Activated naive CD4-positive, alpha-beta T cell treated with anti-CD3 and anti-CD28 coated beads, Interleukin-2, amount 50 U/mL, for 16 hours (primary cell): ENCODE measurements at places on chromosomes 7 and 10.

- DNase-seq = no peak
These were observed 38.5 kb downstream of the TCERG1L start for GRCh38 chr10:131272897-131273451.

- DNase-seq = no peak
These were observed 75.5 kb upstream of the CAPZA2 start for GRCh38 chr7:116786791-116787443.

GRCh38 chr10:95404462-95404858, 113.7 kb upstream of the PDLIM1 start:
- DNase-seq = no peak

DNA sequence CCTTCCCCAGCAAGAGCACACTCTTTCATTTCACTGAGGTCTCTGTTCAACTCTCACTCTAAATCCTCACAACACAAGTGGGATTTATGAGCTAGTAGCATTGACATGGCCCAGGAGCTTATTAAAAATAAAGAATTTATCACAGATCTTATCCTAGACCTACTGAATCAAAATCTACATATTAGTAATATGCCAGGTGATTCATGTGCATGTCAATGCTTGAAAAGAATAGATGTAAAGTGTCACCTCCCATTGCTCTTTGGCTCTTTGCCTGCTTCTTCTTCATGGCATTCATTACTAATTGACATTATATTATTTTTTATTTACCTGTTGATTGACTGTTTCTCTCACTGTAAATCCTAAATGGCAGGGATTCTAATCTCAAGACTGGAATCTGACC, 459.2 kb upstream of the LRRTM3 start:
- no peak for DNase-seq

DNA sequence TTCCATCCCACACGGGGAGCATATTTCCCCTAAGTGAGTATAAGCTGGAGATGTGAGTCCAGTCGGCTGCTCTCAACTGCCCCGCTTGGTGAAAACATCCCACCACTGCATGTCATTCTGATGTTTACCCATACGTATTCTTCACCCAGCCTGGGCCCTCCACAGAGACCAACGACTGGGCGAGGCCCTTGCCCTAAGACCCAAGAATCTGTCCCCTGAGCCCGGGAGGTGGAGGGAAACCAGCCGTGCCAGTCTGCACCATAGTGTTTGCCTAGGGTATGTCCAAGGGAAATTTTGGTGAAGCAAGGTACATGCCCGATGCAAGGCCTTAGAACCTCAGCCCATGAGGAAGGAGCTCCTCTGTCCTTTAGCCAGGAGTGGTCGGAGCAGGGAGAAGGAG, 67.9 kb downstream of the RGS10 start:
- DNase-seq = no peak

- DNase-seq = no peak
These were observed 174.7 kb downstream of the GATA3 start for GRCh38 chr10:8229153-8229552.

GRCh38 chr10:124000792-124001201, 92.6 kb downstream of the CHST15 start:
- DNase-seq = no peak

GRCh38 chr10:74923556-74923955, 97.2 kb downstream of the KAT6B start:
- no peak for DNase-seq
